Stimulated activated CD8-positive, alpha-beta memory T cell treated with anti-CD3 and anti-CD28 coated beads, Interleukin-4, amount 100 ng/mL, for 1 hour (primary cell): ENCODE measurements at places on chromosomes 7 and 10.

DNA sequence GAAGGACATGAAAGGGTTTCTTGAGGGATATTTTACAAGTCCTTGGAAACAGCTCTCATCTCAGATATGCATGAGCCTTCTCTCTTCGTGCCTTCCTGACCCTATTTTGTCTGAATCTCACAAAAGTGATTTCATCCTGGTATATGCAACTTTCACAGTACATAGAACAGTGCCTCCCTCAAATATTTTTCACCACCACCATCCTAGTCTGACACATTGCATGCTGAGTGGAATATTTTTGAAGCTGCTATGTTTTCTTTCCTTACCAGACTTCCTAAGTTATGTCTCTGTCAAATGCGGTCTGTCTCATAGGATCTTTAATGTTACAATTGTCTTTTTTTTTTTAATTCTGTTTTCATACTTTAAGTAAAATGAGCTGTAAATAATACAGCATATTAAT lies 673.3 kb upstream of the LRRN3 start:
- no peak for DNase-seq

GRCh38 chr7:55992346-55992745 lies 28.0 kb downstream of the NIPSNAP2 start:
- DNase-seq: no peak

DNA sequence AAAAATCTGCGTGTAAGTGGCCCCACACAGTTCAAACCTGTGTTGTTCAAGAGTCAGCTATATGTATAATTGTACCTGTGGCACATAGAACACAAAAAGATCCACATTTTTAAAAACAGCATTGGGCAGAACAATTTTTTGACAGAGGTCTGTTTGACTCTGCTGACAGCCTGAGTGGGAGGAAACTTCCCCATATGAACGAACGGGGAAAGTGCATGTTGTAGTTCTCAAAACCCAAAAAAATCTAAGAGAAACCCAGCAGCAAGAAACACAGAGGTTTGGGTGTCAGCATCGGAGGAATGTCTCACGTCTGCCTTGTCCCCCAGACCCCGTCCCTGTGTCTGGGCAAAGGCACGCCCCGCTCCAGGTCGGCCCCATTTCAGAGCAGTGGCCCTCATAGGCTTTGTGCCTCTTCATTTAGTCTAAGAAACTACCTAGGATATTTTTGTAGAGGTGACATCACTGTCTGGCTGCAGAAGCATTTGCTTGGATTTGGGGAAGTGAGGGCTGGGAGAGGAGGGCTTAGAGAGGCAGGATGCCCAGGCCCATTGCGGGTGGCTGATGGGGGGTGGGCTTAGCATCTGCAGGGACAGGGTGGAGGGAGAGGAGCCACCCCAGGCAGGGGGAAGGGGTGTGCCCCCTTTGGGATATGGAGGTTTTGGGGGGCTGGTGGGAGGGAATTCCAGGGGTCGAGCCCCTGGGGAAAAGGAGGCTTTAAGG lies 11.0 kb downstream of the CUX1 start:
- no peak for DNase-seq

GRCh38 chr10:10038348-10038747 lies 979.3 kb upstream of the CELF2 start:
- DNase-seq: no peak

GRCh38 chr10:106198275-106198674 lies 966.2 kb downstream of the SORCS1 start:
- DNase-seq: no peak

- no peak for DNase-seq
Measured at GRCh38 chr10:28681291-28681763, 4.0 kb downstream of the BAMBI start.

- no peak for DNase-seq
Measured at GRCh38 chr10:34854147-34854601, 39.1 kb upstream of the PARD3 start.

- DNase-seq: no peak
Measured at GRCh38 chr10:116043861-116044260, 229.1 kb downstream of the GFRA1 start.

DNA sequence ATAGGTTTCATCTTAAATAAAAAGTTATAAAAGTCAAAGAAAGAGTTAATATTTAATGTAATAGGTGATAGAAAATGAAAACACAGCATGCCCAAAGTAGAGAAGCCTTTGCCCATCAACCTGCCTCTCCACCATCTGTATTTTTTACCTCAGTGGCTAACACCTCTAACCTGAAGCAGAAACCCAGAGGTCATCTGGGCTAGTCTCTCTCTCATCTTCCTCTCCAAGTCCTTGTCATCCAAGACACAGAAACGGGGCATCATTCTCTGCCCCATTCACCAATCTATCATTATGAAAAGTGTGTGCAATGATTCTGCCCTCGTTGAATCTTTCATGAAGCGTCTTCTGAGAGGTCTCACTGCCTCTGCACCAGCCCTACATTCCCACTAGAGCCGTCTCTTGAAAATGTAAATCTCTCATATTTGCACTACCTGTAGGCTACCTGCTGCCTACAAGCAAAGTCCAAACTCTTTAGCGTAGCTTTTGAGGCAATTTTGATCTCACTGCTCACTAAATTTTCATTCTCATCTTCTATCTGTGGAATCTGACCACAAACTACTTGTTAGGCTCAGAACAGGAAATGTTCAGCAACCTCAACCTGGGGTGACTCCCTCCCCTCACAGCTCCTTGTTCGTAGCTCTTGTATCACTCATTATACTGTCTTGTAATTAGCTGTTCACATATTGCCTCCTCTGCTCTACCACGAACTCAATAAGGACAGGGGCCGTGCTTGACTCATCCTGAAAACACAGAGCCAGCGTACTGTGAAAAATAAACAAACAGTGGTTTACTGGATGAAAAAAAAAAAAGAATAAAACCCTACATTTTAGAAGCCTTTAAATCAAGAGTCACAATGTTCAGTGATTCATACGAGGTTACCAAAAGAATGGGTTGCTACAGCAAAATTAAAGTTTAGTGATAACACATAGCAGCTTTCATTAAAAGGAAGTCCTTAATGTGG lies 83.1 kb downstream of the CTNNA3 start:
- DNase-seq: no peak

GRCh38 chr10:86795353-86795752 lies 38.9 kb downstream of the BMPR1A start:
- DNase-seq: no peak

- DNase-seq: no peak
Measured at GRCh38 chr7:73433924-73434700, 534 bp downstream of the FZD9 start.

DNA sequence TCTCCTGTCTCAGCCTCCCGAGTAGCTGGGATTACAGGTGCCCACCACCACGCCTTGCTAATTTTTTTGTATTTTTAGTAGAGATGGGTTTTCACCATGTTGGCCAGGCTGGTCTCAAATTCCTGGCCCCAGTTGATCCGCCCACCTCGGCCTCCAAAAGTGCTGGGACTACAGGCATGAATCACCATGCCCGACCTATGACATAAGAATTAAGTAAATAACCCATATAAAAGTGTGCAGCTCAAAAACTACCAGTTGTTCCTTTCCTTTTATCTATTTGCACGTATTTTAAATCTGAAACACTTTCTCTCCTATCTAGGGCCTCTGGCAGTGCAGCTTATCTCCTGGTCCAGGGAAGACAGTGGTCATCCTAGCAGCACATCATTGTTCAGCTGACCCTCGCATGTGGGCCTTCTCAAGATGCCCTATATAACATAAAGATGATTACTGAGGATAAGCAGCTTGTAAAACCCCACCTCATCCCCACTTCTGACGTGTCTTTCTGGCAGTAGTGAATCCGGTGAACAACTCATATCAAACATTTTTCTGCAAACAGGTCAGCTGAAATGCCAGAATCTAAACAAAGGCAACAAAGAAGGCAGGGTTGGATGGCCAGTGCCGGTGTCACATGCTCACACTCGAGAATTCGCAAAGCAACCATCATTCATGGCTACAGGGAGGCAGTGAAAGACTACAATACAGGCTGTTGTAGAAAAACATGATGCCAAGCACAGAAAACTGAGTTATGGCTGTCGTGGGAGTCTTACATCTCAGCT lies 36.0 kb upstream of the KCNIP2 start:
- no peak for DNase-seq

- no peak for DNase-seq
Measured at GRCh38 chr10:70690589-70690988, 18.3 kb downstream of the ADAMTS14 start.
